Right renal pelvis (tissue), 4 donors: ENCODE measurements at places on chromosomes 2 and 18. TPM values are rescaled to one million over a fixed set of nuclear protein-coding genes. Genes with fewer than 3 reads are reported as not detected.

GRCh38 chr18:36625386-36625785 is 203.4 kb downstream of the TPGS2 start:
- no peak for DNase-seq

DNA sequence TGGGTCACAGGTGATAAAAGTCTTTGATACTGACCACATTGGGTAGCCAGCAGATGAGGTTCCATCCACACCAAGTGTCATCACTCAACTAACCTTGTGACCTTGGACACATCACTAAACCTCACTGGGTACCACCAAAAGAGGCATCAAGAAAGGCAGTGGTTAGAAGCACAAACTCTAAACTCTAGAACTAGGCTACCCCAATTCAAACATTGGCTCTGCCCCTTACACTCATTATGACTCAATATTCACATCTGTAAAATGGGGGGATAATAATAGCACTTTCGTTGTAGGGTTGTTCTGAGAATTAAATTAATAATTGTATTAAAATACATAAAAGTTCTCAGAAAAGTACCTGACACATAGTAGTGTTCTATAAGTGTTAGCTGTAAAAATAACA is 15.8 kb upstream of the SMAD7 start:
- DNase-seq = no peak

DNA sequence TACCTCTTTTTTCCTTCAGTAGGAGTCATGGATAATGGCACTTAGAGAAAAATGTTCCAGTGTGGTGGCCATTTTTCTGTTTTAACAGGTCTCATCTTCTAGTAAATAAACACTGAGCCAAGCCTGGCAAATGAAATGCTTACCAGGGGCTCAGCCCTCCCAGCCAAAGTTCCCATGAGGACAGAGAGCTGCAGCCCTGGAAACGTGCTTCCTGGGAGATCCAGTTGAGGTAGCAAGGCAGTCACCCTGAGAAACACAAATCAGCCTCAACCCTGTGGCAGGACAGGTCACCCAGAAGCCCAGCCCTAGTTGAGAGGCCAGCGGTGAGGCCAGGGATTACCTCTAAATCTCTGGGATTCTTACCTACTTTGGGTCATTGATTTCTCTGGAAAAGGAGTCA is 140.1 kb downstream of the LNPK start:
- DNase-seq = no peak

DNA sequence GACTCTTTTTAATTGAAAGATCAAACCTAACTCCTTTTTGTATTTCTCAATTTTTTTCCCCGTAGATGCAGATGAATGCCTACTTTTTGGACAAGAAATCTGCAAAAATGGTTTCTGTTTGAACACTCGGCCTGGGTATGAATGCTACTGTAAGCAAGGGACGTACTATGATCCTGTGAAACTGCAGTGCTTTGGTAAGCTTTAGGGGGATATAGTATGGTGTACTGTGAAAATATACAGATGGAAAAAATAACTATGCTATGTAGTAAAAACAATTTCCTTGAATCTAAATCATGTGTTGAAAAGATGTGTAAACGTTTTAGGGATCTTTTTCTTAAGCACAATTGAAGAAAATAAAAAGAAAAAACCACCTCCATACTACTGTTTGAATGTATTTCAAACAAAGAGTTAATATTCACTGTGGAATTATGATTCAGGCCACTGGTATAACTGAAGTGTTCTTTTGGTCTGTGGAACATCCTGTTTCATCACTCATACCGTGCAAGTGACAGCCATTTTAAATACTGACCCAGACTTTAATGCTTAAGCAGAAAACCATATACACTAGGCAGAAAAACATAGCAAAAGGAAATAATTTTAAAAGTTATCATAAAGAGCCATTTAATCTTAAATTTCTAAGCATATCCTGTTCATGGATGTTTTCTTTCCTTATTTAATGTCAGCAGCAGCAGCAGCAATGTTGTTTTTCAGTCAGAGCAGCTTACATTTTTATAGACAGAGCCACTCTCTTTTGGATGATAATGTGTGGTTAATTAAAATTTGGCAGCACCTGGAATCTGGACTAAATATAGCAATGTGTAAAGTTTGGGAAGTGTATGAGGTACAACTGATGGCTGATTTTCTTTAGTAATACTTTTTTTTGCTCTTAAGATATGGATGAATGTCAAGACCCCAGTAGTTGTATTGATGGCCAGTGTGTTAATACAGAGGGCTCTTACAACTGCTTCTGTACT is 112.8 kb upstream of the RASGRP3 start:
- no peak for DNase-seq

Gene TRIM43
- 0.73 TPM for polyA plus RNA-seq

Gene LYPD6
- 23.3 TPM for polyA plus RNA-seq
